ENCODE measurements at places on chromosomes 4 and X.

DNA sequence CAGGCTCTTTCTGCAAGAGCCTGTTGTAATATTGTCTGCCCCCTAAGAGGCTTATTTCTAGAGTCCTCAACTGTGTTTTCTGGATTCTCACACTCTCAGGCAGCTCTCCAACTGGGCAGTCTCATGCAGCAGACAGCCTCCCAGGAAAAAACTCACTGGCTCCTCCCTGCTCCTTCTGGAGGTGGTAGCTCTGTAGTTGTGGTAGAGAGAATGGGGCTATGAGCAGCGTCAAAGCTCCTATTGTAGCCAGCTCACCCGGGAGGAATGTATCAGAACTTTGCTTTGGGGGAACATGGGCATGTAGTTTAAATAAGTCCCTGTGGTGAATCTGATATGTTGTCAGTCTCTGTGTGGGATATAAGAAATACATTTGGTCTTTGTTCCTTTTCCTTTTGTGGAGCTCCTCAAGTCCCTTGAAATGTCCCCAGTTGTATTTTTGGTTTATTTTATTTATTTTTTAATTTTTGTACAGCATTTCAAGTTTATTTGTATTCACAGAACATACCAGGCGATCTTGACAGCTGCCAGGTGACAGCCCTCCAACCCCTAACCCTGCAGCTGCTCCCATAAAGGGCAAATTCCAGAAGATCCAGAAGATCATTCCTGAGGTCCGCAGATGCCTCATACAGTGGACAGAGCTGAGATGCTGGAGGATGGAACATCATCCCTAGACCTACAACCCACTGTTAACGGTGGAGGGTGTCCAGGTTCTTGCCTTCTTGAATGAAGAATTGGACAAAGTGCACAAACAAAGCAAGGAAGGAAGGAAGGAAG is 45.7 kb downstream of the TRIM61 start:
- DNase-seq: no peak

GRCh38 chrX:29432534-29432933 is 782.8 kb upstream of the MAGEB2 start:
- DNase-seq: no peak

GRCh38 chrX:109155161-109155560 is 326.7 kb downstream of the GUCY2F start:
- DNase-seq: no peak

- no peak for DNase-seq
These were observed 15.8 kb downstream of the C4orf50 start for GRCh38 chr4:6002492-6002833.

GRCh38 chrX:30637874-30638815 is 15.1 kb upstream of the GK start:
- no peak for DNase-seq

- DNase-seq: no peak
These were observed 981.3 kb downstream of the C4orf33 start for GRCh38 chr4:130077275-130077674.

- no peak for DNase-seq
These were observed 32.9 kb downstream of the LAMTOR3 start for GRCh38 chr4:99861120-99861905.

DNA sequence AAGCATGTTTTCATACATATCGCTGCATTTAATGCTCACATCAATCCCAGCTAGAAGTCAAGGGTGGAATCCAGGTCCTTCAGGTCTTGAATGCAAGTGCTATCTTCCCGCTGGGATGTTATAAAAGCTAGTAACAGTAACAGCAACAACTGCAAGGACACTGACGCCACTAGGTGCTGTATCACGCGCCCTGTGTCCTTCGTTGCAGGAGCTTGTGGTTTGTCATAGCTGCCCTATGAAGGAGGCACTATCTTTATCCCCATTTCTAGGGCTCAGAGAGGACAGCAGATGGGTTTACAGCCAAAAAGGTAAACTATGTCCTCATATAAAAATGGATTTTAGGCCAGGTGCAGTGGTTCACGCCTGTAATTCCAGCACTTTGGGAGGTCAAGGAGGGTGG is 202.9 kb downstream of the NSUN7 start:
- DNase-seq: no peak

GRCh38 chr4:20254511-20255250 is 3.0 kb downstream of the SLIT2 start:
- DNase-seq: no peak

GRCh38 chr4:101271516-101271915 is 75.8 kb downstream of the PPP3CA start:
- no peak for DNase-seq

Measured in DMS153 (cell line).